ENCODE measurements at places on chromosomes 2 and 18.

- DNase-seq = no peak
Measured at GRCh38 chr18:6363216-6363615, 51.5 kb downstream of the L3MBTL4 start.

GRCh38 chr2:218238887-218239286 lies 21.9 kb downstream of the ARPC2 start:
- DNase-seq = no peak

- peak; percentile 4 for DNase-seq
Measured at GRCh38 chr2:139773720-139774277, 993.6 kb upstream of the NXPH2 start.

DNA sequence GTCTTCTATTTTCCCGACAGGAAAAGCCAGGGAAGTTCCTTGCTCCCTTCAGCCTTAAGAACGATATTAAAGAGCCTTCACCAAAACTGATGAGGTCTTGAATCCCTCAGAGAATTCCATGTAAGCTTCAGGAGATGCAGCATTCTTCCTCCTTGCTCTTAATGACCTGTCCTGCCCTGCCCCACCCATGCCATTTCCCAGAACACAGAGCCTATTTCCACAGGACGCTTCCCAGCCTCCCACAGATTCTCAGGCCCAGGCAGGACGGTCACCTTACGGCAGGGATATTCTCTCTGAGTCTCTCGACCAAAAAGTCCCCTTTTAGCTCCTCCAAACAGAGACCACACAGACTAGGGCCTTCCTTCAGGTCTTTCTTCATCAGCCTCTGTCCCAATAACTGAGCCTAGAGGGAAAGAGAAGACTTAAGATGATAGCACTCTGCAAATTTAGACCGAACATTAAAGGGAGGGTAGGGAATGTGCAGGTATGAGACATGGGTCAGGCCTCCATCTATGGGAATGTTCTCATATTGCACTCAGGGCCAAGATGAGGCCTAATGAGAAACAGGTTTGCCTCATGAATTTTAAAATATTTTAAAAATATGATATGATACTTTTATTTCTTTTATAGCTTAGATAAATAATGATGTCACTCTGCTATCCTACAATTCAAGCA lies 62.1 kb downstream of the COBLL1 start:
- DNase-seq = no peak

GRCh38 chr2:144438801-144439631 lies 80.9 kb downstream of the ZEB2 start:
- DNase-seq = no peak

- no peak for DNase-seq
Measured at GRCh38 chr2:71672826-71673795, 219.8 kb downstream of the DYSF start.

DNA sequence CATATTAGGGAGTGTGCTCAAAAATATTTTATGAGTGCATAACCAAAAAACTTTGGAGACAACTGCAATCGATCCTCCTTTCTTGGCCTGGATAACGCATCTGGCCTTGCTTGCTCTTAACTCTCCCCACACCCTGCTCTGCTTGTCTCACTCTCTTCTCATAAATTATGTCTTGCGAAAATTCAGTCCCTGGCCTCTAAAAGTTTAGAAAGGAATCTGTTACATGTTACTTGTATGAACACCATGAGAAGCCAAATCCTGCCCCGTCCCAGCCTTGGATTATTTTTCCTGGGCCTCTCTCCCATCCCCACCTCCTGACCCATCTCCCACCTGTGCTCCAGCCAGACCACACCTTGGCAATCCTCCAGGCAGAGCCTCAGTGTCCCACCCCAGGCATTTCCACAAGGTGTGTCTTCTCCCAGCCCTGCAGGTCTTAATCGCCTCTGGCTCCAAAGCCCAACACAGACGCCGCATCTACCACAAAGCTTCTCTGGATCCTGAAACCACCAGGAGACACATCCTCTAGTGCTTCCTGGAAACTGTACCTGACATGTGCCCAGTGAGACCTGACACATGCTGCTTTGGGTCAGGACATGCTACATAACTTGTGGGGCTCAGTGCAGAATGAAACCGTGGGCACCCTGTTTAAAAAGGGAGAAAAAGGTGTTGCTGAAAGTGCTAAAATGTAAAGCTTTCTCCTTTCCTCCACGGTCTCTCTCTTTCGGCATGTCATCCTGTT lies 99.6 kb upstream of the ST3GAL5 start:
- no peak for DNase-seq

GRCh38 chr2:222862909-222863544 lies 2.2 kb downstream of the ACSL3 start:
- no peak for DNase-seq

- DNase-seq = no peak
Measured at GRCh38 chr2:66408905-66409304, 26.0 kb upstream of the MEIS1 start.

DNA sequence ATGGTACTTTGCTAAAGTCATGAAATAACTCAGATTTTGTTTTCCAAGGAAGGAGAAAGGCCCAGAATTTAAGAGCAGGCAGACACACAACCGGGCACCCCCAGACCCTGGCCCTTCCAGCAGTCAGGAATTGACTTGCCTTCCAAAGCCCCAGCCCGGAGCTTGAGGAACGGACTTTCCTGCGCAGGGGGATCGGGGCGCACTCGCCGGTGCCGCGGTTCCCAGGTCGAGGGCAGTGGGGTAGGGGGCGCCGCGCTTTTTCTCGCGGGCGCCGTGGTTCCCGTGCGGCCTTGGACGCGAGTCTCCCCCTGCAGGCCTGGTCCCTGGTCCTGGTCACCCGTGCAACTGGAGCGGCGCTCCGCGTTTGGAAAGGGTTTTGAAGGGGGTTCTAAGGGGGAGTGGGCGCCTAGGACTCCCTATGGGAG lies 1.2 kb downstream of the ZNF236 start:
- no peak for DNase-seq

- DNase-seq = no peak
Measured at GRCh38 chr2:179031731-179032408, 18.1 kb downstream of the CCDC141 start.

GRCh38 chr18:25141886-25142285 lies 210.1 kb downstream of the ZNF521 start:
- no peak for DNase-seq

- no peak for DNase-seq
Measured at GRCh38 chr18:67483237-67483636, 33.3 kb downstream of the DSEL start.

DNA sequence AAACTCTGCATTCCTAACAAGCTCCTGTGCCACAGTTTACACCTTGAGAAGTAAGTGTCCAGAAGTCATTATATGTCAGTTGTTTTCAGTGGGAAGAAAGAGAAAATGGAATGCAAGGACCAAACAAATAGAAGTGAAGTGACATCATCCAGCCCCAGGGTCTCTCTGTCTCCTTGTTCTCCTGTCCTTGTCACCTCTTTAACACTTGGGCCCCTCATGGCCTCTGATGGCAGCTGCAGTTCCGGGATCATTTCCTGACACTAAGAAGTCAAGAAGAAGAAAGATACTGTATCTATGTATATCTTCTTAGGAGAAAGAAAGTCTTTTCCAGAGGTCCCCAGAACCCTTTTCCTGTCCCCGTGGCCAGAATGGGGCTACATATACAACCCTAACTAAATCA lies 2.8 kb upstream of the CFAP221 start:
- no peak for DNase-seq

DNA sequence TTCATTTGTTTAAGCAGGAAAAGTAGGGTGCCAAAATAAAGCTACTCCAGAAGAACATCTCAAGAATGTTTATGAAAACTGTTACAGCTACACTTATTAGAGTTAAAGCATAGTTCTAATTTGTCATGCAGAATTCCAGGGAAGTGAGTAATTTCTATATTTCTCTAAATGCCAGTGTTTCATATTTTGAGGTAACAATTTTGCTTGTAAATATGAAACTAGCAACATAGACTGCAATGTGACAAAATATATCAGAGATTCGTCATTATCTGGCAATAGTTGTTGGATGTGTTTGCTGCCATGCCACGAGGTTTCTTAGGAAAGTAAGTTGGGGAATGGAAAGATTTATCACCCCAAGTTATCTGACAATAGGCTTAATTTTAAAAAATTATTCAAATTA lies 424.1 kb upstream of the ZEB2 start:
- peak; percentile 78 for DNase-seq

GRCh38 chr2:197786010-197786877 lies 1.1 kb upstream of the BOLL start:
- no peak for DNase-seq

- no peak for DNase-seq
Measured at GRCh38 chr2:83022631-83023210, 1436.4 kb downstream of the SUCLG1 start.

GRCh38 chr18:58960508-58960907 lies 95.8 kb downstream of the ZNF532 start:
- no peak for DNase-seq

- no peak for DNase-seq
Measured at GRCh38 chr18:77457681-77458080, 208.0 kb downstream of the GALR1 start.

GRCh38 chr2:8312861-8313830 lies 368.7 kb upstream of the ID2 start:
- DNase-seq = no peak

GRCh38 chr2:23533338-23533695 lies 148.3 kb downstream of the KLHL29 start:
- no peak for DNase-seq

DNA sequence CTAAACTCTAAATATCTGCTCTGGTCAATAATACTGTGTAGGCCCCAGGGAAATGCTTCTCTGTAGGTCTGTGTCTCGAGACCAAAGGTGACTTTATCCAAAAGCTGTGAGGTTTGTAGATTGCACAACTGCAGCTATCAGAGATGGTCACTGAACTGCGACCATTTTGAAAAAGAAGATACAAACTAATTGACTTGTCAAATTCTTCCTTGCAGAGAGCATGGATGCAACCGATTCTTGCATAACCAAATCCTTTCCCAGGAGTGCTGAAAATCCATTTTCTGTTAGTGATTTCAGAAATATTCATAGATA lies 155.8 kb downstream of the SH3BP4 start:
- DNase-seq = no peak

GRCh38 chr2:25566694-25567093 lies 106.7 kb downstream of the DTNB start:
- no peak for DNase-seq
